IMR-90 (cell line): ENCODE measurements at places on chromosomes 12 and 14. TPM values are rescaled to one million over a fixed set of nuclear protein-coding genes. Genes with fewer than 3 reads are reported as not detected.

DNA sequence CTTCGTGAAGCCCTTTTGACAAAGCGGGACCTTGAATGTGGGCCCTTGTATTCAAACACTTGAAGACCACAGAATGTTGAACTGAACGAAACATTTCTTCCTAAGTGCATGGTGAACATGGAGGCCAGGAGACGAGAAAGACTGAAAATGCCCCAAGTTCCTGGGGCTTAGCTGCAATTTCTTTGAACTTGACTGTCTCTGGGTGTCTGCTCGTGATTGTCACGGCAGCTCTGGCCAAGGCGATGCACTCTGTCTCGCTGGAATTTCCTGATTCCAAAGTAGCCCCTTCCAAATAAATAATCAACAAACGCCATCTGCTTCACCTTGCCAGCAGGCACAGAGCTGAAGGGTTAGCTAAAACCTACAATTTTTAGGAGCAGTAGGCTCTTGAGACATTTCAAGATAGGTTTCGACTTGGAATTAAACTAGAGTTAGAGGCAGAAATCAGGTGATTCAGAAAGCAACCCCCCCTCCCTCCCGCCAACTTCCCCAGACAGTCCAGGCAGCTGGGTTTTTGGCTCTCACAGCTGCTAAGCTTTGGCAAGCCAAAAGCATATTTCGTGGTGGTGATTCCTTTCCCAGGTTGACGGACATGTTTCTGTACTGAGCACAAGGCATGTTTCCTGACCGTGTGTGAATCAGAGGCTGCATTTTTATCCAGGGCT is 13.5 kb upstream of the IRF2BPL start:
- DNase-seq: peak; percentile 98

- DNase-seq: peak; percentile 39
These were observed 414 bp upstream of the CDK17 start for GRCh38 chr12:96400631-96401075.

DNA sequence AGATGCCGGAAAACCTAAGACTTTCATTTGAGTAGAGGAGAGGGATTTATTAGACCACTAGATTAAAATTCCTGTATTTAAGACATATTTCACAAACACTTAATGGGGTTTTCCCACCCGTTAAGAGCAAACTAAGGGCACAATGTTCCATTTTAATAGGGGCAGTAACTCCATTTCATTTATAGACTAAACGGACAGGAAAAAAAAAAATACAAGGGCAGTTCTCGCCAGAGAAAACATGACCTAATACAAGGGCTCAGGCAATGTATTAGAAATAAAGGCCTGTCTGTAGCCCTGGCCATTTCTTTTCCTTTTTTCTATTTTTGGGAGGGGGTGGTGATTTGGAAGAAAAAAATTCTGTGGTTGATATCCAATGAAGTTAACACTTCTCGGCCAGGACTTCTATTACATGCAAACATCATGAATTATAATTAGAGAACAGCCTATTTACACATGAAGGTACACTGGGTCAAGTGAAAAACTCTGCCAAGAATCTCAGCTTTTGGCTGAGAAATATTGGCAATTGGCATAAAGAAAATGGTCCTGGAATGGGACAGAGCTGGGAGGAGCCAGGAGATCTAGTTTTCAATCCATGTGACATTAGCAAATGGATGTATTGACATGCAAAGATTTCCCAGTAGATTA is 641.1 kb upstream of the TBX3 start:
- DNase-seq: no peak

- DNase-seq: no peak
These were observed 8.5 kb downstream of the RDH16 start for GRCh38 chr12:56948881-56949280.

DNA sequence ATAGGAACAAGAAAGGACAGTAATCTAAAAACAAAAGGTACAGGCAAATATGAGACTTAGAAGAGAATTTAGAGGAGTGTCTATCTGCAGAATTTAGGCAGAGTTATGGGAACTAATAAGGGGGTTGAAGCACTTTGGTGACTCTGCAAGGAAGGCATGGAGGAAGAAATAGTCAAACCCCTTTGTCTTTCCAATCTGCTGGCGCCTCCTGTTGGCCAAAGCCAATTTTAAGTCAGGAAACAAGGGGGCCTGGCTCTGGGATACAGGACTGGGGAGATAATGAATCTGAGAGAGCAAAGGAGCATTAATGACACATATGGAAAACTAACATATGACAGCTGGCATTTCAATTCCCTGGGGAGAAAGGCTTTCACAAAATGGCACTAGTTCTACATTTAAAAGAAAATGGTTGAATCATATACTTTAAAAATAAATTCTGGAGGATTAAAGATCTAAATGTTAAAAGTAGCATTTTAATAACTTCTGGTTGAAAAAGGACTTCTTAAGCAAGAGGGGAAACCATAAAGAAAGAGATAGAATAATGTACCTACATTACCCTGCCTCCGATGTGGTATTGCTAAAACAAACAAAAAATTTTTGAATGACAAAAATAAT is 48.5 kb upstream of the CSRP2 start:
- peak; percentile 57 for DNase-seq

The MMP14 gene
- 124 and 156 TPM in 2 replicates for total RNA-seq

The CCDC196 gene
- not detected in 2 replicates for total RNA-seq

The BCL2L14 gene
- not detected in 2 replicates for total RNA-seq

The LRTM2 gene
- not detected in 2 replicates for total RNA-seq

The USP44 gene
- total RNA-seq: 33.5 and 40.3 TPM in 2 replicates
